Esophagus mucosa (tissue), 1 donor: ENCODE measurements at places on chromosomes 12 and 14. TPM values are rescaled to one million over a fixed set of nuclear protein-coding genes. Genes with fewer than 3 reads are reported as not detected.

- ATAC-seq = no peak
Observed at GRCh38 chr12:6073426-6073825, 51.0 kb downstream of the VWF start.

- ATAC-seq = peak; percentile 95
Observed at GRCh38 chr14:20998674-20999366, at the start of gene SLC39A2. SLC39A2 (plus strand) TSS chr14:20999293; CDS start chr14:20999447, 154 bp downstream.

SERPINA1 gene
- 4.3 TPM for total RNA-seq

BAZ2A gene
- 49.9 TPM for total RNA-seq

- no peak for ATAC-seq
Observed at GRCh38 chr12:43883748-43884147, 47.9 kb downstream of the TMEM117 start.

ZNF268 gene
- total RNA-seq = 13.0 TPM

DNA sequence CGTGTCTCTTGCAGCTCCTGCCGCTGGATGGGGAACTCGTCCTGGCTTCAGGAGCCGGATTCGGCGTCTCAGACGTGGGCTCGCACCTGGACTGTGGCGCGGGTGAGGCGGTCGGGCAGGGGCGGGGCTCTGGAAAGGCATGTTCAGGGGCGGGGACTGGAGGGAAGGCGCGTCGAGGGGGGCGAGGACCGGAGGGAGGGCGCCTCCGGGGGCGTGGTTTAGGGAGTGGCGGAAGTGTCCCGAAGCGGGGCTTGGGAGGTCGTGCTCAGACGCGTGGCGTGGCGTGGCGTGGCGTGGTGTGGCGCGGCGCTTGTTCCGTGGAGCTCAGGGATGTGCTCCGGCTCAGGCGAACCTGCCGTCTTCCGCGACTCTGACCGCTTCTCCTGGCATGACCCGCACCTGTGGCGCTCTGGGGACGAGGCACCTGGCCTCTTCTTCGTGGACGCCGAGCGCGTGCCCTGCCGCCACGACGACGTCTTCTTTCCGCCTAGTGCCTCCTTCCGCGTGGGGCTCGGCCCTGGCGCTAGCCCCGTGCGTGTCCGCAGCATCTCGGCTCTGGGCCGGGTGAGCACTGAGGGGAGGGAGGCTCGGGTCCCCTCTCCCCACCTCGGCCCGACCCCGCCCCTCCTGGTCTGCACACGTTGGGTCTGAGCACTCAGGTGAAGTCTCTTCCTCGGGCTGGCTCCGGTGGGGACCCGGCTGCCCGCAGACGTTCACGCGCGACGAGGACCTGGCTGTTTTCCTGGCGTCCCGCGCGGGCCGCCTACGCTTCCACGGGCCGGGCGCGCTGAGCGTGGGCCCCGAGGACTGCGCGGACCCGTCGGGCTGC, 6.2 kb downstream of the AMN start:
- ATAC-seq = peak; percentile 80

DNA sequence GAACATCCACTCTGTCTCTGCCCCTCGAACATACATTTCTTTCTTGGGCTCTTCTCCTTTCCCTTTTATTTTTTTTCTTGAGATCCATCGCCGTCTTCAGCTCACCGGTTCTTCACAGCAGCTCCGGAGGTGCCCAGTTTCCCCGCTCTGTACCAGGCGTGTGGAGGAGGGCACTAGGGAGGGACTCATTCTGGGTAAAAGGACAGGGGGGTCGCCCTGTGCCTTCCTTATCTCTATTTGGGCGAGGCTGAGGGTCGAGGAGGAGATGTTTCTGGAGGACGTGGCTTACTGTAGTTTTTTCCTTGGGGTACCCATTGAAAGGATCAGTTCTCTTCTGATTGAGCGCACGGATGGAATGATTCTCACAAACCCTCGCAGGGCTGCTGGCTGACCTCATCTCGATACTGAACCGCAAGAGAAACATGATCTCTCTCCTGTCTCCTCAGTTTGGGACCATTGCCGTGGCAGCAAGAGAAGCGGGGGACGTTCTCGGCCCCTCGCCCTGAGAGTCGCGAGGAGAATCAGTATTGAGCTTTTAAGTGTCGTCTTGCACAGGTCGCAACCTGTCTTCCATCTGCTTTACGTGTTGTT, 386 bp downstream of the LIN52 start:
- peak; percentile 3 for ATAC-seq

KRT81 gene
- total RNA-seq = not detected

DNA sequence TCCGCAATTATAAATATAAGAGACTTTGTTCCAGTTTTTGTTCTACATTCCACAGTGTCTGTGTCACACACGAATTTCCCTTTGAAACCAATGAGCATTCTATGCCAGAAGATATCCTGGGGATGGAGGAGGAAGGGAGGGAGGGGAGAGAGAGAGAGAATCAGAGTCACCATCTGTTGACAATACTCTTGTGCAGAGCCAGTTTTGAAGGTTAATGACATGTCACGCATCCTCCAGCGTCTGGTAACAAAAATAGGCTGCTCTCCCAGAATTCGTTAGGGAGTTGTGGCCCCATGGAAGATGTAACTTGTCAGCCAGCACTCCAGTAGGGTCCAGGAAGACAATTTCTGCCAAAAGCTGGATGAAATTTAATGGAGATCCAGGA, 213.5 kb upstream of the KRR1 start:
- ATAC-seq = no peak

GRCh38 chr12:10331642-10332239, 24.1 kb downstream of the KLRD1 start:
- peak; percentile 78 for ATAC-seq

CBLN3 gene
- 0.44 TPM for total RNA-seq

TCL1B gene
- total RNA-seq = not detected

- ATAC-seq = no peak
Observed at GRCh38 chr12:51205350-51205749, 12.5 kb downstream of the POU6F1 start.

MEG3 gene
- total RNA-seq = 7.4 TPM
